ENCODE measurements at places on chromosomes 2 and 18.

DNA sequence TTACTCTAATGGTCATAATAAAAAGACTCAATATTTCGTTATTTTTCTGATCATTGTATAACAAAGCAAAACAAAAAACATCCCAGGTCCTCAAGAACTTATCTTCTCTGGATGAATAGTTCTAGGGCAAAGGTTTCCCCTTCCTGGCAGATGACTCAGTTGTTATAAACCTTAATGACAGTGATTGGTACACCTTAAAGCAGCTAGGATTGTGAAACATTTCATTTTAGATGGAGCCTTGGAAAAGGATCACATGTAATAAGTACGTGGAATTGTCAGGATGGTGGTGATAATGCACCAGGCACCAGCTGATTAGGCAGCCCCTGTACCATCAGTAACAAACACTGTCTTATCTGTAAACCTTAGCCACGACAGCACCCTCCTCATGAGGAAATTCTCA, 47.2 kb downstream of the MEP1B start:
- no peak for DNase-seq

- no peak for DNase-seq
Measured at GRCh38 chr2:18363348-18363747, 197.1 kb downstream of the RDH14 start.

DNA sequence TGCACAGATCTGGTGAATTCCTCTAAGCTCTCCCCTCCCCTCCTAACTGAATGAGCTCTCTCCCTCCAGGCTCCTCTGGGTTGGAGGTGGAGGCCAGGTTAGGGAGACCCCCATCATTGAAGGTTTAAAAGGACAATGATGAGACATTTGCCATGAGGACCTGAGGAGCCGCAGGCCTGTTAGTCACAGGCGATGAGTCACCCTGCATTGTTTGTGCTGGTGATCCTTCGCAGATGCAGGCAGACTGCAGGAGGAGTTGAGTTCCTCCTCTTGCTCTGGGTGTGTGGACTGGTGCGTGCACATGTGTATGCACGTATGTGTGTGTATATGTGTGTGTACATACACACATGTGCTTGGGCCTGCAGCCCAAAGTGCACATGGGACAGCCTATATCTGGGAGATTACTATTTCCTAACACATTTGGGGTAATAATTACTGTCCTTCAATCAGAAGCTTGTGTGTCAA, 42.0 kb downstream of the MCFD2 start:
- DNase-seq: no peak

DNA sequence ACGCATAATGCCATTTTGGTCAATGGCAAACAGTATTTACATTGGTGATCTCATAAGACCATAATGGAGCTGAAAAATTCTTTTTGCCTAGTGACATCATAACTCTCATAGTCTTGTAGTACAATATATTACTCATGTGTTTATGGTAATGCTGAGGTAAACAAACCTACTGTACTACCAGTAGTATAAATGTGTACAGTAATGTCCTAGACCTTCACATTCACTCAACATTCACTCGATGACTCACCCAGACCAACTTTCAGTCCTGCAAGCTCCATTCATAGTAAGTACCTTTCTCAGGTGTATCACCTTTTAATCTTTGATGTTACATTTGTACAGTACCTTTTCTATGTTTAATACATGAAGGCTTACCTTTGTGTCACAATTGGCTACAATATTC, 558.2 kb upstream of the PIK3C3 start:
- no peak for DNase-seq

- DNase-seq: no peak
Measured at GRCh38 chr2:241179899-241180298, 8.6 kb upstream of the ANO7 start.

DNA sequence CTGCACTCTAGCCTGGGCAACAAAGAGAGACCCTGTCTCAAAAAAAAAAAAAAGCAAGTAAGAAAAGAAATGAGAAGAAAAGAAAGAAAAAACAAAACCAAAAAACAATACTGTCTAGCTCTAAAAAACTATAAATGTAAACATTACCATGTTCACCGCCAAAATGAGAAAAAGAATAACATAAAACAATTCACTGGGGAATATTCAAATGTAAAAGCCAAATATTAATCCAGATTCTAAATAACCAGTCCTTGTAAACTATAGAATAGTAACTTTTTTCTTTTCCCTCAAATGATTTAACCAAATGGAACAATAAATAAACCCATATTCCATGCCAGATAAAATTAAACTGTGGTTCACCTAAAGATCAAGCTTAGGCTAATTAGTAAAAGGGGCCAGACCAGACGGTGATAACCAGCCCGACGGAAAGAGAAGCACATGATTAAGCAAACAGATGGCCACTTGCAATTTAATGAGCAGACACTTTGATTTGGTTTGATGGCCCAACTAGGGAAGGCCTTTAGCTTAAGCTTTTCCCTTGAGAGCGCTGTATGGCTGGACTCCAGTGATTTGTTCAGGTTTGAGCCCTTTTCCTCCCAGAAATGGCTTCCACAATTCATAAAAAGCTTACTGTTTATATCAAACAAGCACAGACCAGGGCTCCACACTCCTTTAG, 39.4 kb upstream of the ZNF397 start:
- no peak for DNase-seq

Data from stimulated activated CD4-positive, alpha-beta T cell treated with anti-CD3 and anti-CD28 coated beads, Interleukin-4, amount 100 ng/mL, for 4 hours (primary cell).